ENCODE measurements at places on chromosomes 2 and 18. TPM values are rescaled to one million over a fixed set of nuclear protein-coding genes. Genes with fewer than 3 reads are reported as not detected.

CAPN14 gene
- 0.52 TPM for total RNA-seq

ACOXL gene
- total RNA-seq = 0.38 TPM

UBR3 gene
- 14.1 TPM for total RNA-seq

SLC9A4 gene
- total RNA-seq = 0.05 TPM

DNA sequence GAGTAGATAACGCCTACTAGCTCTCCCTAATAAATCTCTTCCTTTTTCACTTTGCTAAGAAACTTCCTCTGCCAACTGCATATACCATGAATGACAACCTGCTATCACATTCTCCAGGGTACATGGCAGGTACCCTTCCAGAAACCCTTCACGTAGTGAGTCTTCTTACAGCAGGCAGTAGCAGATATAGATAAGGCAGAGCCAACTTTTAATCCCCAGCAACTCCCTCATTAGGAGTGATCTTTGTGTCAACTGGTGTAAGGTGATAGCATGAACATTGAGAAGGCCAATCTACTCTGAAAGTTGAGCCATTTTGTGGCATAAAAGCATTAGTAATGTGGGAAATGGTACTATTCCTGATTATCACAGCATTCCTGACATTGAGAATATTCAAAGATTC lies 5.7 kb upstream of the STK17B start:
- no peak for DNase-seq

- DNase-seq = no peak
These were observed 141.9 kb upstream of the LGALSL start for GRCh38 chr2:64311948-64312621.

DNA sequence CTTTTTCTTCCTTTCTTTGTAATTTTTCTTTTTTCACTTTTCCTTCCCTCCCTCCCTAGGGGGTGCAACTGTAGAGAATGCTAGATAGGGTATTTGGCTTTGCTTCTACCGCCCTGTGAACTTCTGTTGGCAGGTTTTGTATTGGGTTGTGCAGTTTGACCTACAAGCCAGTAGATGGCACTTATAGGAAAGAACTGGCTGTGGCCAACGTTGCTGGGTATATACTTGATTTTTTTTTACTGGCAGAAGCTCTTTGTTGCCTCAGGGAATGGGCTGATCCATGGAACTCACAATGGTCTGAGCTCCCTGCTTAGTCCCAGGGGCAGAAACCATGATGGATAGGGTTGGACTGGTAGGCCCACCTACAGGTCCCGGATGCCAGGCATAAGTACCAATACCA lies 1019.5 kb upstream of the LRRTM1 start:
- no peak for DNase-seq

DNA sequence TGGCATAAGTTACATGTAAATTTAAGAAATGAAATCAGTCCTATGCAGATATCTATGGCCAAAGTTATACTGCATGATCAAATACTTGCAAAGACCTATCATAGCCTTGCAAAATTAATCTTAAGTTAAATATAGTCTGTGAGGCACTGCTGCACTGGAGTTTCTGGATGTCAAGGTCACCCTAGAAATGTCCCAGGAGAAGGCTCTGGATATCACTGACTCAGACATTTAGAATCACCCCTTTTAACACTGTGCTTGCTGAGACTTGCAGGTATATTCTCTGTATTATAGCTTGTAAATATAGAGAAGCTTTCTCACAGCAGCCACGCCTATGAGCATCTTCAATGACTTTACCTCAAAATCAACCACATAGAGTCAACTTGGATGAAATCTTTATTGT lies 51.5 kb downstream of the ETAA1 start:
- DNase-seq = no peak

DNA sequence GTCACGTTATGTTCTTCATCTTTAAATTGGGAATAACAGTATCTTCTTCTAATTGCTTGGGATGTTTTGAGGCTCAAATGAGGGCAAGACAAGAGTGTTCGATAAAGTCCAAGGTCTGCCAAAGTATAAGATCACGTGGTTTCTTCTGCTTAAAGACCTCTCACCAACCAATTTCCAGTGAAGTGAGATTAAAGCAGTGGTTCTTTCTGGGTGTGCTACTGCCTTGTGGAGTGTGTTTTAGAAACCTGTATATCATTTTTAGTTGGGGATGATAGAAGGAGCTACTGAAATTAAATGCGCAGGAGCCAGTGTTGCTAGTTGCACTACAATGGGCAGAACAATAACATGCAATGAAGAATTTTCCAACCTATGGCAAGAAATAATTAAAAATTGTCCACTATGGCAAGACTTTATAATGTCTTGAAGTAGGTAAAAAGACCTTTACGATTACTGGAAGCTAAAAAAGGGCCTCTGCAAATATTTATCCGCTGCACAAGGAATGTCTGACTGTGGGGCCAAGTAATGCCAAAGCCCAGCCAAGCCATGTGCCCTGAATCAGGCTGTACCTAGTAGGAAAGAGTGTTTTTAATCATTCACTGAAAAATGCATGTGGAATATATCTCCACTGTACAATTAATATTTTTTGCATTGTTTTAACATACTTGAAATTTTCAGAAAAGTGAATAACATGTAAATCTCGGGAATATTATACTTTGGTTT lies 244.5 kb upstream of the REG3G start:
- DNase-seq = no peak

- DNase-seq = no peak
These were observed 16.9 kb upstream of the GNAL start for GRCh38 chr18:11672198-11672597.

DNA sequence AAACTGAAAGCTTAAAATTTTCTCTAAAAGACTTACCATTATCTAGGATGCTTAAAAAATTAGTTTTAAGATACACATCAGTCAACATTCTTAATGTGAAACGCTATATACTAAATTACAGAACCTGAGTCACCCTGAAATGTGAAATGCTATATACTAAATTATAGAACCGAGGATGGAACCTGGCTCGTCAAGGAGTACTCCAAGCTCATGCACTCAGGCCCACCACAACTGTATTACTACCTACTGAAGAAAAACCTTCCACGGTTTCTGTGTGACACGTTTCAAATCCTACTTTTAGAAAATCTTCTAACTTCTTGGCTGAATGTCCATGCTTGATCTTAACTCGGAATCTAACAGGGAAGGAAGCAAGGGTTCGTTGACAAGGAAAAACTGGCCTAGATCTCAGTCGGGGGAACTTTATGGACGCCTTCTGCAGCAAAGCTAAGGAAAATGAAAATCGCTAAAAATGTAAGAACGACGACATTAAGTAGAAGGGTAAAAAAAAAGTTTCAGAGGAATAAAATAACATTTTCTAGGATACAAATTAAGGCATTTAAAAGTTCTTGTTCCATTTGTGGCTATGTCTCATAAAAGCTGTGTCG lies 1.4 kb downstream of the PRKD3 start:
- peak; percentile 37 for DNase-seq

DNA sequence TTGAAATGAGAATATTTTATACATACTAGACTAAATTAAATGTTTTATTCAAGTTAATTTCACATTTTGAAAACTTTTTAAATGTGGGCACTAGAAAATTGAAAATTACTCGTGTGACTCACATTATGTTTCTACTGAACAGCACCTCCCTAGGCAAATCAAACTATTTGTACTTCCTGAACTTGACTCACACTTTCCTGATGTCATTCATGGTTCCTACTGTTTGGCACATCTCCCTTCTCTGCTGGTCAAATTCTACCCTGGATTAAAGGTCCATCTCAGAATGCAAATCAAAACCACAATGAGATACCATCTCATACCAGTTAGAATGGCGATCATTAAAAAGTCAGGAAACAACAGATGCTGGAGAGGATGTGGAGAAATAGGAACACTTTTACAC lies 16.7 kb downstream of the LHCGR start:
- no peak for DNase-seq

- DNase-seq = no peak
These were observed 19.1 kb downstream of the EPB41L3 start for GRCh38 chr18:5524660-5525059.

- no peak for DNase-seq
These were observed 29.9 kb downstream of the ZEB2 start for GRCh38 chr2:144490017-144490416.

DNA sequence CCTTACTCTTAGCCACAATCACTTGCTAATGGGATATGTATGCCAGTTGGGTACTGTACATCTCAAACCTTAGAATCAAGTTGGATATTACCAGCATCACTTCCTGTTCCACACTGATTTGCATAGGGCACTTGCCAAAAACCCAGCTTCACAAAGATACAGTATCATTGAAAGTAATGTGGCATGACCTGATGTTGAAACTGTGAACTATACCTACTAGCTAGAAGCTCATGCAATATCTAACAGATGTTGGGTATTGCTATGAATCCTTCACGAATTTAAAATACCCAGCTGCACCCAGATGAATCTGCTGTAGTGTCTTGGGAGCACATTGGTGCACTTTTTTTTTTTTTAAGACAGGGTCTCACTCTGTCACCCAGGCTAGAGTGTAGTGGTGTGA lies 6.5 kb upstream of the STAMBP start:
- DNase-seq = no peak

DNA sequence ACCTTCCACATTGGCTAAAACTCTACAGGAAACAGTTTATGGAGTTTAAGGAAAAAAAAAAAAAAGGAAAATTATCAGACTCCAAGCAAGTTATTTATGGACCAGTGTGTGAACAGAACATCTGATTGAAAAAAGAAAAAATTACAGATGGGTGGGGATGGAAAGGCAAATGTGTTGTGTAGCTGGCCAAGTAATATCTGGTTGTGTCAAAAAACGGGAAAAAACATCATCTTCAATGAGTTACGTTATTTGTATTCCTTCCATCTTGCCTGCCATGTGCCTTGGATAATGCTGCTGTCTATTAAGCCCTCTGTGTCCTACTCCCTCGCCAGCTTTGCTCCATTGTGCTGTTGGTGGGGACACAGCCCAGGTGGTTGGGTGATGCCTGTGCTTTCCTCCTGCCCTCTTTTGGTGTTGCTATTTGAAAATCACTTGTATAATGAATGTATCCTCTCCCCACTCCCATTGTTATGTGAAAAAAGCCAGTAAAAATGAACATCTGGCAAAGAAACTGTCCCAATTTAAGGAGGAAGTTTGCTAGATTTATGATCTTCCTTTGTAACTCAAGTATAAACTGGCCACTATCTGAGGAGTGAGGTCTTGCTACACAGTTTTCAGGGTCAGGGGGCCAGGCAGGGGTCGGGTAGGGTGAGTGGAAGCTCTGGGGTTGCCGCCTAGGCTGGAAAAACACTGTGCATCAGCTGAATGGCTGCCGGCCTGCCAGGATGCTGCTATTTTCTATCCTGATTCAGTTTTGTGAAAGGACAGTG lies 155.9 kb downstream of the FMNL2 start:
- no peak for DNase-seq

DNA sequence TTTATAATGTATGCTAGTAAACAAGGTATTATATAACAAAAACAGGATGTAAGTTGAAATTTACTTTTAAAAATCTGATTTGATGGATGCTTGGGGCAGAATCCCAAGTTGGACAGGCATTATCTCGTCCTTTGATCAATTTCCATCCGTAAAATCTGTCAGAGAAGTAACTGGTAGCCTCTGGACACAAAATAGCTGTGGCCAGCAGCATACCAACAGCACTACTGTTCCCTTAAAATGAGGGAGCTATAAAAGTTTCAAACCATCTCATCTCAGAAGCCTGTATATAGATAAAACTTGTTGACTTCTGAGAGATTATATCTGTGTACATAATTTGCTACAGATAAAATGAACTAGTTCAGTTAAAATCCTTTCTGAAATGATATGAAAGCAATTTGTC lies 14.7 kb upstream of the METAP1D start:
- no peak for DNase-seq

DNA sequence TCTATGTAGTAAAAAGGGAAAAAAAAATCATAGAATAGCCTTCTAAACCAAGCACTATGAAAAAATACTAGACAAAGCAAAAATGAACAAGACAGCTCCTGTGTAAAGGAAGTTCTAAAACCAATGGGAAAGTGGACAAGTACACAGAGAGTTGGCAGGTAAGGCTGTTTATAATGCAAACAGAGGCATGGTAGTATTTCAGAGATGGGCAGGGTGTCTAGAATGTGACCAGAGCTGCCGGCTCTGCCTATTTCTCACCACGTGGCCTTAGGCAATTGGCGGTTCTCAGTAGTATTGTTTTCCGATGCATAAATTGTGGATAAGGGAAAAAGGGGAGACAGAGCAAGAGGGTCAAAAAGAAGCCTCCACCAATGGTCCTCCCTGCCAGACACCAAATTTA lies 173.6 kb downstream of the ANKRD30B start:
- no peak for DNase-seq

DNA sequence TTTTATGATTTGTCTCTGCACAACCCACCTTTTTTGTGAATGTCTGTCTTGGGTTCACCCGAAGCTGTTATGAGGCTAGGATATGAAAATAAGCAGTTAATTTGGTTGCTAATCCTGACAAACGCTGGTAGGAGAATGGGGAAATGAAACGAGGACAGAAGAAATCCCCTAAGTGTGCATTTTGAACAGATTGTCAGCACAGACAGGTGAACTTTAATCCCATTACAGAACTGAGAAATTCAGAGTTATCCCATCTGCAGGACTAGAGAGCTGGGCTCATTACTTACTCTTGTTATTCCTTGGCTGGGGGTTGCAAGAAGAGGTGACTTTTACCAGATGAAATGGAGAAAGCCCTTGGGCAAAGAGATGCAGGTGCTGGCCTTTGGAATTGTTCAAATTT lies 123.3 kb upstream of the NYAP2 start:
- DNase-seq = no peak

DNA sequence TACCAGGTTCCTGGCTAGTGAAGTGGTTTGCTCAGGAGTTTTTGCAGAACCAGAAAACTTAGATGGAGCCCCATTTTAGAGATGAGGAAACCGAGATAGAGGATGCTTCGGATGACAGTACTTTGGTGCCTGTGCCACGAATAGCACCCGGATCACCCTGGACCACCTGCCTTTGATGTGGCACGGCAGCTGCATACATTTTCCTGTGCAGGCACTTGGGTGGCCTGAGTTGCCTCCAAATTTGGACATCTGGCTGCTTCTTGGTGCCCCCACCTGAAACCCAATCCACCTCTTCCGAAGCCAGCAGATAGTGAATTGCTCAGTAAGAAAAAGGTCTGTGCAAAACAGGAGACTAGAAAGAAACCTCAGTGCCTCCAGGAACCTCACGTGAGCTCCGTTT lies 140.6 kb upstream of the ID2 start:
- peak; percentile 44 for DNase-seq

Measured in thymus (tissue), 14 donors.